ENCODE measurements at places on chromosomes 12 and 14. TPM values are rescaled to one million over a fixed set of nuclear protein-coding genes. Genes with fewer than 3 reads are reported as not detected.
A peak's percentile ranks its signal among the peaks of the same experiment; 100 is the strongest.

The CD69 gene
- 0.12 TPM for total RNA-seq

The SENP1 gene
- 8.9 TPM for total RNA-seq

The SOAT2 gene
- not detected for total RNA-seq

The FGF23 gene
- not detected for total RNA-seq

DNA sequence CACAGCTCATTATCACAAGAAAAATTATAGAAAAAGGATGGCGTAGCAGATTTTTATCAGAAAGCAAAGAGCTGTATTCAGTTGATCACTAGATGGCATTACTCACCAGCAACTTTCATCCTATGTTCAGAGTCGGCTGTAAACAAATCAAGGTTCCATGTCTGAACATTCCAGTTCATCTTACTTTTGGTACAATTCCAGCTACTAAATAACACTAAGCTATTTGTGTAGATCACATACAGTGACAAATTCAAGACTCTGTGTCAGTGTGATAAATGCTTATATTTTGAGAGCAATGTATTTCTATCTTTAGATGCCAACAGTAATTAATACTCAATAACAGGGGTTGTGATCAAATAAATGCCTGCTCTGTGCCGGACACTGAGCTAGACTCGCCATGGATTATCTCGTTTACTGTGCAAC lies 30.1 kb downstream of the NRDE2 start:
- DNase-seq: no peak
- H3K36me3 ChIP-seq: peaks cover 5% of the 10 kb centered on the region
- no peak overlapping the region for H3K4me3 ChIP-seq
- H3K27me3 ChIP-seq: no peaks in the 10 kb centered on the region
- no peaks in the 10 kb centered on the region for H3K4me1 ChIP-seq
- H3K27ac ChIP-seq: peak overlapping the region; percentile 13

DNA sequence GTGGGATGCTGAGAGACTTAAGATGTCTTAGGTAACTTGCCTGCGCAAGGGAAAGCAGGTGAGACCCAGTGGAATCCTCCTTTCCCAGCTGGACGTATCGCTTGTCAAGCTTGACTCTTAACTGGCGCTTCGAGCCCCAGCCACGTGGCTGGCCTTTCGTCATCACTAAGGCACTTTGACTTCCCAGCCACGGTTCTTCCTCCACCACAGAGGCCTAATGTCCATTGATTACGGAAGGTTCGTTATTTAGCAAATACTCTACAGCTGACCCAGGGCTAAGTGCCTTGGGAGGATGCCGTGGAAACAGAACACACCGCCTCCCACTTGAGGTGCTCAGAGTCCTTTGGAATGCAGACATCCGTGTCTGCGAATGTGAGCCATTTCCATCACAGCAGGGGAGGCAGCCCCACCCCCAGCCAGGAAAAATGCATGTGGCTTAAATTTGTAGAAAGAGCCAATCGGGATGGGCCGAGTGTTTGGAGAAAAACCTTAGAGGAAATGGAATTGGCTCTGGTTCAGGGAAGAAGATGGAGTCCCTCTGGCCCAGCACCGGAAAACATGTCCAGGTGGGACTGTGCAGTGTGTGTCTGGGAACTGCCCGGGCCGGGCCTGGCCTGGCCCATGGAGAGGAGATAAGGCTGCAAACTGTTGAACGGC lies 115.7 kb downstream of the PLXNC1 start:
- no peaks in the 10 kb centered on the region for H3K36me3 ChIP-seq
- H3K27me3 ChIP-seq: no peaks in the 10 kb centered on the region
- no peak overlapping the region for H3K4me3 ChIP-seq
- peak overlapping the region; percentile 66 for H3K27ac ChIP-seq

- H3K27ac ChIP-seq: no peak overlapping the region
- DNase-seq: no peak
- H3K4me3 ChIP-seq: no peak overlapping the region
- peaks cover 5% of the 10 kb centered on the region for H3K27me3 ChIP-seq
- no peaks in the 10 kb centered on the region for H3K4me1 ChIP-seq
- H3K36me3 ChIP-seq: no peaks in the 10 kb centered on the region
Measured at GRCh38 chr14:88324491-88324890, 1.4 kb upstream of the KCNK10 start.

DNA sequence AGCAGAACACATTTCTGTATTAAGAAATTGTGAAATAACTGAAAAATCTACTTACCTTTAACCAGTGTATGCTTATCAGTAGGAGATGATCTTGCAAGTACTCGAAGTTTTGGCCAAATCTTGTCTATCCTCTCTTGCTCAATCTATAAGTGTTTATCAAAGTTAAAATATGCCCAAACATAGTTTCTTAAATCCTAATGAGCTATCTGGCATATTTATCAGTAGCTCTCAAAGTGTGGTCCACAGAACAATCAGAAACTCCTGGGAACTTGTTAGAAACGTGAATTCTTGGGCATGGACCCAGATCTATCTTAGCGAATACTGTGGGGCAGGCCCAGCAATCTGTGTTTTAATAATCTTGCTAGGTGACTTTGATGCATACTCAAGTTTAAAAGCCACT lies 84.5 kb upstream of the POC1B start:
- no peaks in the 10 kb centered on the region for H3K4me1 ChIP-seq
- H3K27me3 ChIP-seq: no peaks in the 10 kb centered on the region
- peaks cover 1% of the 10 kb centered on the region for H3K36me3 ChIP-seq
- H3K4me3 ChIP-seq: no peak overlapping the region

GRCh38 chr12:21907948-21908837 lies 33.0 kb downstream of the ABCC9 start:
- no peak overlapping the region for H3K4me3 ChIP-seq
- DNase-seq: no peak
- no peaks in the 10 kb centered on the region for H3K36me3 ChIP-seq
- no peaks in the 10 kb centered on the region for H3K27me3 ChIP-seq
- no peaks in the 10 kb centered on the region for H3K4me1 ChIP-seq

DNA sequence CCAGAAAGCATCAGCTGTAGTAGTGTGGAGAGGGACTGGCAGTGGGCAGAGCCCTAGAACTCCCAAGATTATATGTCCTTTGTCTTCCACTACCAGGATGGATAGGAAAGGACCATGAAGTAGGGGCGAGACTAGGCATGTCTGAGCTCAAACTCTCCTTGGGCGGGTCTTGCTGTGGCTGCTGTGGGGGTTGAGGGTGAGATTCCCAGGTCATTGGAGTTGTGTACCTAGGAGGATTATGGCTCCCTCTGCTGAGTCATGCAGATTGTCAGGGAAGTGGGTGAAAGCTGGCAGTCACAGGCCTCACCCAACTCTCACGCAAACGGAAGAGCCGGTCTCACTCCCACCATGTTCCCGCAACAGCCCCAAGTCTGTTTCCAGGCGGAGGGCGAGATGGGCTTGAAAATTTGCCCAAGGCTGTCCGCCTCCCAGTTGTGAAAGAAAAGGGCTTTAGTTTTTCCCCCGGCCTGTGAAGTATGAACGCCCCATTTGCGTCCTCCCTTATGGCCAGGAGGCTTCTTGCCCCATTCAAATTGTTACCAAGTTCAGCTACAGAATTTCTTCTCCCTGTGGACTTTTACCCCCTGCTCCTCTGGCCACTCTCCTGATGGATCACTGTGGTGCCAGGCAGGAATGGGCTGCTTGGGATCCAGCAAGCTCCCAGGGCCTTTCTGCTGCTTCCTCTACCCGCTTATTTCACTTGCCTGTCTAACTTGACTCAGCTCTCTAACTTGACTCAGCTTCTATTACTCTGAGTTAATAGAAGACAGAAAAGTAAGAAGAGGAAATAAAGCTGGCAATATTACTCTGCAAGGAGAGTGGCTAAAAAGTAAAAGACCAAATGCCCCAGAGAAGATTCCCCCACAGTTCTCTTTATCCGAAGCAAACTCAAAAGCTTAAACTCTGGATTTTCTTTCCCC lies 159.3 kb downstream of the SLC2A13 start:
- H3K27me3 ChIP-seq: no peaks in the 10 kb centered on the region
- H3K36me3 ChIP-seq: no peaks in the 10 kb centered on the region
- no peak overlapping the region for H3K27ac ChIP-seq
- DNase-seq: no peak
- H3K4me1 ChIP-seq: no peaks in the 10 kb centered on the region

DNA sequence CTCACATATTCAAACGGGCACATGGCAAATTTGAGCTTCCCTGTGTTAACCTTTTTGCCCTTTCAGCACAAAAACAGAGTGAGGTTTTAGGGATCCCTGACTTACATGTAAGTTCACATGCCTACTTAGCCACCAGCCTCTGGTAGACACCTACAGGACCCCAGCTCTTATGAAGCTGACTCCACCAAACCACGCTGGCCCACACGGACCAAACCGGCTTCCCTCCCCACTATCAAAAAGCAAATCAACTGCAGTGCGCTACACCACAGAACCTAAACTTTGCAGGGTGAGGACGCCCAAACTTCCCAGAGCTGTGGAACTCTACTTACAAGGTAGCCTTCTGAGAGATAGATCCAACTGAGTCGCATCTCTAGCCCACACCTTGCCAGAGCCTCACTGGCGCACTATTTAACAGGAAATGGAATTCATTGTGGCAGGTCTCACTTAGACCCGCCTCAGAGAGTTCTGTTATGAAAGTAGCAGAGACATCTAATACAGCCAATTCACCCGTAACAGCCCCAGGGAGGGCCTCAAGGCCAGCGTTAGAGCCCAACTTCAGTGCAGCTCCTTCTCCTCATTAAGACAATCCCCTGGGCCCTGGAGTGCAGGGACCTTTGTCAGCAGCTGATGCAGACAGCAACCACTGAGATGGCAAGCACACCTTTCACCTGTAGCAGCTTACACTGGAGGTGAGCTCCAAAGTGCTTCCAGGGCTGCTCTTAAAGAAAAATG lies 49.2 kb downstream of the SH2B3 start:
- no peak overlapping the region for H3K27ac ChIP-seq
- no peak for DNase-seq
- H3K27me3 ChIP-seq: no peaks in the 10 kb centered on the region
- no peak overlapping the region for H3K4me3 ChIP-seq

GRCh38 chr14:100788942-100789341 lies 37.0 kb upstream of the MEG3 start:
- no peak for DNase-seq
- H3K4me3 ChIP-seq: no peak overlapping the region
- H3K27me3 ChIP-seq: no peaks in the 10 kb centered on the region
- no peaks in the 10 kb centered on the region for H3K36me3 ChIP-seq
- H3K27ac ChIP-seq: no peak overlapping the region

DNA sequence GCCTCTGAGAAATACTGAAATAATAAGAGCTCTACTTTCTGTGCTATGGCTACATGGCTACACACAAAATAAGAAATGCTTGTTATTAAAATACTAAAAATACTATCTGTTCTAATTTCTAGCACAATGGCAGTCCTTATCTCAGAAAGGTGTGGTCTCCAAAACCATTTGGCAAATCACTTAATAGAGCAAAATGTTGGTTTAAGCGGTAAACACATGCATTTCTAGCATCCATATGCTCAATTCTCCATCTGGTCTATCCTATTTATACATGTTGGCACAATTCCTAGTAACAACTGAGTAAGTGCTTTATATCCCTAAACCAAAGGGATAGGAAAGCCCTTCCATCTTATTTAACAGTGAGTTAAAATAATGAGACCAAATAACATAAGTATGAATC lies 107.0 kb downstream of the PAPLN start:
- H3K36me3 ChIP-seq: no peaks in the 10 kb centered on the region
- H3K27me3 ChIP-seq: no peaks in the 10 kb centered on the region
- no peaks in the 10 kb centered on the region for H3K4me1 ChIP-seq
- no peak overlapping the region for H3K4me3 ChIP-seq
- no peak for DNase-seq

DNA sequence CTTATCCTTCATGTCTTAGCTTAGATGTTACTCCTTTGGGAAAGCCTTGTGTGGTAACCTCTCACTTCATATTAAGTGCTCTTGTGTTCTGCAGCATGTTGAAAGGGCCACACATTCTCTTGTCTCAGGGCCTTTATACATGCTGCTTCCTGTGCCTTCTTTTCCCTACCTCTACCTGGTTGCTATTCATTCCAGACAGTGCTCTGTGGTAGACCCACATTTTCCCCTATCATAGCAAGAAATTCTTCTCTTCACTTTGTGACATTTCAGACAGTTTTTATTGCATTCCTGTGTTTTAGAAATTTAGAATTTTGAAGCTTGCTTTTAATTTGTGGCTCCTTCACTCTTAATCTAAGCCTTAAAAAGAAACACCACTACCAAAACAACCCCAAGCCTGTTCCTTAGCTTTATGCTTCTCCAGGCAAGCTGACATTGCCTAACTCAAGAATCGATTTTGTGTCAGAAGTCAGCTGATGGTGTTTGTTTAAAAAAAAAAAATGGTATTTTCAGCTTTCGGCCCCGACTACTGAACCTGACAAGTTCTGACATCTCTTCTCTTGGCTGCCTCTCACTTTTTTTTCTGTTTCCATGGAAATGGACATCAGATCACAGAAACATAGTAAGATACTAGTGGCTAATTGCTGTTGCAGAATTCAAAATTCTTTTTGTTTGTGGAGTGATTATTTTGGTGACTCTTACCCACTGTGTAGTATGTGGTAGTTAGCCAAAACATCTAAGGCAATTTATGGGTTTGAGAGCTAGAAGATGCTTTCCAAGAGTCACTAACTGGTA lies 156.3 kb downstream of the NUBPL start:
- H3K4me3 ChIP-seq: no peak overlapping the region
- H3K4me1 ChIP-seq: peaks cover 11% of the 10 kb centered on the region
- no peak overlapping the region for H3K27ac ChIP-seq
- no peaks in the 10 kb centered on the region for H3K36me3 ChIP-seq
- DNase-seq: no peak

DNA sequence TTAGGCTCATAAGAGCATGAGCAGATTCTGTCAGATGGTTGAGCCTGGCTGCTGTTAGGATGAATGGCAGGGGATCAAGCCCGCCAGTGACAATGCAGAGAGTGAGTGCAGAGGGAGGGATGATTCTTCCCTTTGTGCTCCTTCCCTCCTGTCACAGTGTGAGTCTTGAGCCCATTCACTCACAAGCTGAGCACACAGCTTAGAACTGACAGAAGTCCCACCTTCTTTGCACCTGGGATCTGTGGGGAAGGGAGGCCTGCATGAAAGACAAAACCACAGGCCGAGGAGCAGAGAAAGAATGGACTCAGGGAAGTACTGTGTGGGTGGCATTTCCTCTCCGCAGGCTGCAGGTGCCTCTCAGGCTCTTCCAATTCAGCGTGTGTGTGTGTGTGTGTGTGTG lies 160.6 kb downstream of the KCNA5 start:
- H3K36me3 ChIP-seq: no peaks in the 10 kb centered on the region
- no peak overlapping the region for H3K27ac ChIP-seq
- no peak for DNase-seq
- H3K4me1 ChIP-seq: no peaks in the 10 kb centered on the region
- no peak overlapping the region for H3K4me3 ChIP-seq
- no peaks in the 10 kb centered on the region for H3K27me3 ChIP-seq

- no peaks in the 10 kb centered on the region for H3K36me3 ChIP-seq
- no peak overlapping the region for H3K27ac ChIP-seq
- no peak overlapping the region for H3K4me3 ChIP-seq
- peaks cover 16% of the 10 kb centered on the region for H3K4me1 ChIP-seq
- no peaks in the 10 kb centered on the region for H3K27me3 ChIP-seq
- DNase-seq: no peak
Measured at GRCh38 chr12:122882908-122883558, 12.9 kb downstream of the VPS37B start.
